WTC11 (cell line): ENCODE measurements at places on chromosomes 12 and 14.

DNA sequence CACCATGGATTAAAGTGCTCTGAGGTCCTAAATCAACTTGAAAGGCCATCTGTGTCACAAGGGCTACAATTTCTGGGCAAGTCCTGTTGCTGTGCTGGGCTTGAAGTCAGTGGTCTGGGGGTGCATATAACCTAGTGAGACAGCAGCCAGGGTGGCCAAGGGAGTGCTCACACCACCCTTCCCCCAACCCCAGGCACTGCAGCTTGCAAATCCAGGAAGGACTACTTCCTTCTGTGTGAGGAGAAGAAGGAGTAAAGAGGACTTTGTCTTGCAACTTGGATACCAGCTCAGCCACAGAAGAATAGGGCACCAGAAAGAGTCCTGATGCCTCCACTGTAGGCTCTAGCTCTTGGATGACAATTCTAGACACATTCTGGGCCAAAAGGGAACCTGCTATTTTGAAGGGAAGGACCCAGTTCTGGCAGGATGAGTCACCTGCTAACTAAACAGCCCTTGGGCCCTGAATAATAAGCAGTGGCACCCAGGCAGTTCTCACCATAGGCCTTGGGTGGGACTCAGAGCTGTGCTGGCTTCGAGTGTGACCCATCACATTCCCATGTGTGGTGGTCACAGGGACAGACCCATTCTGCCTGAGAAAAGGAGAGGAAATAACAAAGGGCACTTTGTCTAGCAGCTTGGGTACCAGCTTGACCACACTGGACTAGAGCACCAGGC is 32.6 kb upstream of the DHRS7 start:
- no peaks in the 10 kb centered on the region; the same call in 1 of the 2 replicates for H3K27me3 ChIP-seq
- no peak overlapping the region for H3K4me3 ChIP-seq
- DNase-seq: no peak
- H3K4me1 ChIP-seq: peaks cover 25% of the 10 kb centered on the region
- peaks cover 8% of the 10 kb centered on the region for H3K36me3 ChIP-seq

DNA sequence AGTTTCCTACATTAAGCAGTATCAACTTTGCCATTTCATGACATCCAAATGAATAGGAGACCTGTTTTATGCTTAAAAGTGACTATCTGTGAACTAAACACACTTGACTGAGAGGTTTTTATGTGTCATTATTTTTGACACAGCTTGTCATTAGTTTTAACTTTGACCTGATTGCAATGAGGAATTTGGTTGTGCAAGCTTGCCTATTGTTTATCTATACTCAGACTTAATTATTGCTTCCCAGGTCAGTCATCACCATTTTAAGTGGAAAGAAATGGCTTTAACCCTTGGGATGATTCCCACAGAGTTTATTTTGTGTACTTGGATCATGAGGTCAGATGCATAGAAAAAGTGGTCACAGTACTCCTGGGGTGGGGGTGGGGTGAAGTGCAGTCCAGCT is 171.0 kb upstream of the PRICKLE1 start:
- H3K4me1 ChIP-seq: peaks cover 54% of the 10 kb centered on the region
- H3K27me3 ChIP-seq: no peaks in the 10 kb centered on the region

DNA sequence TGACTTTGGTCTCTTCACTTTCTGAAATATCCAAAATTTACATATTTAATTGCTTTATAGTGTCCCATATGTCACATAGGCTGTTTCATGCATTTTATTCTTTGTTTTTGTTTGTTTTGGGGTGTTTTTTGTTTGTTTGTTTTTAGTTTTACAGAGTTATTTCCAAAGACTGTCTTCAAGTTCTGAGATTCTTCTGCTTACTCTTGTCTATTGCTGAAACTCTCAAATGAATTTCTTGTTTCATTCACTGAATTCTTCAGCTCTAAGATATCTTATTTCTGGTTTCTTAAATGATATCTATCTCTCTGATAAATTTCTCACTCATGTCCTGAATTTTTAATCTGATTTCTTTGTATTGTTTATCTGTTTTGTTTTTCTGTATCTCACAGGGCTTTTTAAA is 412.0 kb upstream of the ATP2B1 start:
- DNase-seq: no peak
- no peak overlapping the region for H3K4me3 ChIP-seq
- H3K27me3 ChIP-seq: no peaks in the 10 kb centered on the region
- peaks cover 21% of the 10 kb centered on the region for H3K36me3 ChIP-seq

DNA sequence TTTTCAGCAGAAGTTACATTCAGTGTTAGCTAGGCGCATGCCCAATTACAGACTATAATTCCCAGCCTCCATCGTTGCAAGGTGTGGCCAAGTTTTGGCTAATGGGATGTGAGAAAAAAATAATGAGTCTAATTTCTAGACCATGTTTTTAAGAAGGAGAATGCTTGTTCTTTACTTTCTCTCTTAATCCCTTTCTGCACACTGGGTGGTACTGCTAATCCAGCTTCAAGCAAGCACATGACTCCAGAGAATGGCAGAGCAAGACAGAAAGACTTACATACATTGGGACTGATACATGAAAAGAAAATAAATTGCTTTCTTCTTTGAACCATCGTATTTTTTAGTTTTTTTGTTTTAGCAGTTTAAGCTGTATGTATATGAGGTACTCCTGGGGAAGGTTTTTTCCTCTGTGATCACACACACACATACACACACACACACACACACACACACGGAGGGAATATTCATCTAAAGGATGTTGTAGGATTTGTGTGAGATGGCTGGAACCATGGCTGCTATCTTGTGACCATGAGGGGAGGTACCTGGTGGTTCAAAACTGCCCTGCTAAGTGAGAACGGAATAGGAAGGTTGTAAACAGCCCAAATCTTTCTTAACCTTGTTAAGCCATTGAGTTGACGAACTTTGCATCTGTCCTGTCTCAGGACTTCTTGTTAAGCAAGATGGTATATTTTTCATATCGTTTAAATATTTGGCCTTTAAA is 34.3 kb upstream of the LTA4H start:
- no peak for DNase-seq
- no peak overlapping the region for H3K4me3 ChIP-seq
- H3K36me3 ChIP-seq: no peaks in the 10 kb centered on the region
- H3K4me1 ChIP-seq: peaks cover 15% of the 10 kb centered on the region

DNA sequence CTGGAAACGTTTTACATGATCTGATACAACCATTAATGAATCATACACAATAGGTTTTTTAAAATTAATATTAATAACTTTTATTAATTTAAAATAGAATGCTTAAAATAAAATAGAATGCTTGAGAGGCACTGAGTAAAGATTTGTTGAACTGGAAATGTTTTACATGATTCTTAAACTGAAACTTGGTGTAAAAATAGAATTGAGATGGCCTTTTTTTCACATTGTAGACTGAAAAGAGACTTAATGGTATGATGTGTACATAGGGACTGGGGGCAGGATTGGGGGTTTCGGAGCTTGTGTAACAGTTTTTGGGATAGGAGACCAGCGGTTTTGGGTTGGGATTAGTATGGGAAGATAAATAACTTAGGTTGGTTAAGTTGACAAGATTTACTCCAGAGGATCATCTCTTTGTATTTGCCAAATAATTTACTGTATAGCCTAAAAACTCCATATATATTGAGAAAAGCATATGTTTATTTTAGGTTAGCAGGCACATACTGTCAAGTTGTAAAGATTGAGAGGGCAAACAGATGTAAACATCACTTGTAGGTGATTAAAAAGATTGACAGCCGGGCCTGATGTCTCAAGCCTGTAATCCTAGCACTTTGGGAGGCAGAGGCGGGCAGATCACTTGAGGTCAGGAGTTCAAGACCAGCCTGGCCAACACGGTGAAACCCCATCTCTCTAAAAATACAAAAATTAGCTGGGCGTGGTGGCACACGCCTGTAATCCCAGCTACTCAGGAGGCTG is 2.0 kb upstream of the ZNF410 start:
- peak overlapping the region; percentile 68 for H3K27ac ChIP-seq
- no peaks in the 10 kb centered on the region for H3K27me3 ChIP-seq
- H3K36me3 ChIP-seq: peaks cover 7% of the 10 kb centered on the region
- H3K4me1 ChIP-seq: peaks cover 20% of the 10 kb centered on the region
- peak overlapping the region; percentile 88; the same call in 1 of the 2 replicates for H3K4me3 ChIP-seq

DNA sequence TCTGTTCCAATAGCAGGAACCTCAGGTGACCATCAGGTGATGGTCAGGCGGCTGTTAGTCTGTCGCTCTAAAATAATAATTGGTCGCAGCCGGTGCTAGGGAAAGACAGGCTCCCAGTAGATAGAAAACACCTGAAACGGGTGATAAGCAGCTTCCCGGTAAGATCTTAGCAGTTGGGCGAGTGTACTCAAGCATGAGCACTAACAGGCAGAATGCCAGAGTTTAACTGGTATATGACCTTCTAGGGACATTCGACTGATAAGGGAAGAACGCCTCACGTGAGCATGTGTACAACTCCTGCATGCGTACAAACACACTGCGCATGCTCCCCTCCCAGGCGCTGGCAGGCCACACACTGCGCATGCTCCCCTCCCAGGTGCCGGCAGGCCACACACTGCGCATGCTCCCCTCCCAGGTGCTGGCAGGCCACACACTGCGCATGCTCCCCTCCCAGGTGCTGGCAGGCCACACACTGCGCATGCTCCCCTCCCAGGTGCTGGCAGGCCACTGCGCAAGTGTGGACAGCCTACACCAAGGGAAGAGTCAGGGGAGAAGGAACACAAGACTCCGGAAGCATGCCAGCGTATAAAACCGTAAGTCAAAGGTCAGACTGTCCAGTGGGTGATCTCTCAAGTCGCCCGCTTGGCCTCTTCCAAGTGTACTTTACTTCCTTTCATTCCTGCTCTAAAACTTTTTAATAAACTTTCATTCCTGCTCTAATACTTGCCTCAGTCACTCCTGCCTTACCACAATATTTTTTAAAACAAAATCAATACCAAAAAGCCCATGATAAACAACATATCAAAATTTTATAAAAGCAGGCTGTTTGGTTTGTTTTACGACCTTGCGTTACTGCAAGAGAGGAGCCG is 24.5 kb downstream of the GPRC5D start:
- no peaks in the 10 kb centered on the region for H3K27me3 ChIP-seq
- H3K36me3 ChIP-seq: no peaks in the 10 kb centered on the region
- H3K27ac ChIP-seq: no peak overlapping the region

GRCh38 chr14:65824285-65824977 is 411.9 kb downstream of the FUT8 start:
- peak; percentile 60 for DNase-seq
- H3K4me1 ChIP-seq: peaks cover 33% of the 10 kb centered on the region
- H3K27ac ChIP-seq: no peak overlapping the region
- no peak overlapping the region for H3K4me3 ChIP-seq
- no peaks in the 10 kb centered on the region for H3K36me3 ChIP-seq
